Central memory CD8-positive, alpha-beta T cell (primary cell): ENCODE measurements at places on chromosomes 13 and 19.

- DNase-seq = no peak
Measured at GRCh38 chr13:41291246-41291645, 19.8 kb upstream of the NAA16 start.

DNA sequence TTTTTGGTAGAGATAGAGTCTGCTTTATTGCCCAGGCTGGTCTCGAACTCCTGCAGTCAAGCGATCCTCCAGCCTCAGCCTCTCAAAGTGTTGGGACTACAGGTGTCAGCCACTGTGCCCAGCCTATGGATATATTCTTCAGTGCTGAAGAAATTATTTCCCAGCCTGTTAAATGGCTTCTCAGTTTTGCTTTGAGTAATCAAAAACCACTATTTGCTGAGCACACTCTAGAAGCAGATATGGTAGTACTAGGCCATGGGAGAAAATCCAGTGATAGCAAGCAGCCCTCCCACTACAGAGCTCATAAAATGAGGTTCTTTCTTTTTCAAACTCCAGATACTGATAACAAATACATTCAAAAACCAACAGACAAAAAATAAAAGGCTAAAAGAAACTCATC lies 80.6 kb upstream of the CLDN10 start:
- DNase-seq = no peak

DNA sequence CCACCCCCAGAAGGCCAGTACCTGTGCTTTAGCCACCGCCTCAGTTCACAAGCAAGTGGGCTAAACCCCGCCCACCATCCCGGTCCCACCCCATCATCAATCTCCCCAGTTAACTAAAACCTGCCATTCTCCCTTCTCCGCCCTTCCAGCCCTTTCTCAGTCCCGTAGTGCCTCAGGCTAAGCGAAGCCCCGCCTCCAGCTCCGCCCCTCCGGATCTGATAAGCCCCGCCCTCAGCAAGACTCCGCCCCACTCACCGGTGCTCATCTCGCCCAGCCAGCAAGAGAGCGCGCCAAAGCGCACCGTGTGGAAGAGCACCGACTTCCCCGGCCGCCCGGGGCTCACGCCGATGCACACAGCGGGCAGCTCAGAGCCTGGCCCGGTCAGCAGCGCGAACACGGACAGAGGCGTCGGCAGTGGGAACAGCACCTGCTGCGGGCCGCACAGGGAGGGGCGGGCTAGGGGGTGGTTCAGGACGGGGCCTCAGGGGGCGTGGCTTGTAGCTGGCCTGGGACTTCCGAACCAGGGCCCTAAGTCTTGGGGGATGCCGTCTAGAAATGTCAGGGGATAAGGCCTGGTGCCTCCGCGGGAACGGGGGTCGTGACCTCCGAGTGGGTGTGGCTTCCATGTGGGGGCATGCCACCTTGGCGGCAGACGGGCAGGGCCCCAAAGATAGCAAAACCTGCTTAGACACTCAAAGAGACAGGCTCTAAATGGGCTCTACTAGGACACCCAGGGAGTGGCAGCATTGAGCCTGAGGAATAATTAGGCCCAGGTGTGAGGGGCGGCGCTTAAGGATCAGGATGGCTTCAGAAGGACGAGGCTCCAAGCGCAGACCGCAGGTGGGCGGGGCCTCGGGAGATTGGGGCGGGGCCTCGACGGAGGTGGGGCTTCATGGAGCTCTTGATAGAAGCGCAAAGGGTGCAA lies 21.4 kb downstream of the MAP4K1 start:
- no peak for DNase-seq

- DNase-seq = no peak
Measured at GRCh38 chr13:59531571-59532091, 632.1 kb downstream of the DIAPH3 start.

GRCh38 chr19:28999724-29000433 lies 213.1 kb downstream of the UQCRFS1 start:
- DNase-seq = no peak
